Activated T-cell treated with anti-CD3 and anti-CD28 coated beads for 24 hours (primary cell): ENCODE measurements at places on chromosomes 6 and 20.

DNA sequence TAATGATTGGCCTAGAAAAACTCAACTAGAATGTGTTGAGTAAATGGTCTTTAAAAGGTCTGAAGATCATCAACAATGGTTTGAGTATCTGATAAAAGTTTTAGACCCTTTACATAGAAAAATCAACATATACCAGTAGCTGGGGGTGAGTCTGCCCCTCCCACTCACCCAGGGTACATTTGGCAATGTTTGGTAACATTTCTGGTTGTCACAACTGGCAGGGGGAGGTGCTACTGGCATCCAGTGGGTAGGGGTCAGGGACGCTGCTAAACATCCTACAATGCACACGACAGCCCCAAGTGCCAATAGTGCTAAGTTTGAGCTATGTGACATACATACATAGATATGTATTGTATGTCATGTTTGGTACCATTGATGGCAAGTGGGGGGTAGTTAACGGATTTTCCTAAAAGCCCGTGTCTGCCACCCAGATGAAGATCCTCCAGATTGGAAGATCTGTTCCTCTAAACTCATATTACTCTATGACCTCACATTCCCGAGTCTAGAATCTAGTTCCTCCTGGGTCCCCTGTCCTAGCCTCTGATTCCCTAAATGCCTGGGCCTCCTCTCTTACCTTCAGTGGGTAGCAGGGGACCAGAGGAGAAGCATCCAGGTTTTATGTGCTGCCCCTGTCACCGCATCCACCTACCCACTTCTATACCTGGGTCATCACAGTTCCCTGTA lies 2.5 kb upstream of the MMP9 start:
- DNase-seq: no peak

- no peak for DNase-seq
Measured at GRCh38 chr6:69096681-69097080, 461.6 kb downstream of the ADGRB3 start.

DNA sequence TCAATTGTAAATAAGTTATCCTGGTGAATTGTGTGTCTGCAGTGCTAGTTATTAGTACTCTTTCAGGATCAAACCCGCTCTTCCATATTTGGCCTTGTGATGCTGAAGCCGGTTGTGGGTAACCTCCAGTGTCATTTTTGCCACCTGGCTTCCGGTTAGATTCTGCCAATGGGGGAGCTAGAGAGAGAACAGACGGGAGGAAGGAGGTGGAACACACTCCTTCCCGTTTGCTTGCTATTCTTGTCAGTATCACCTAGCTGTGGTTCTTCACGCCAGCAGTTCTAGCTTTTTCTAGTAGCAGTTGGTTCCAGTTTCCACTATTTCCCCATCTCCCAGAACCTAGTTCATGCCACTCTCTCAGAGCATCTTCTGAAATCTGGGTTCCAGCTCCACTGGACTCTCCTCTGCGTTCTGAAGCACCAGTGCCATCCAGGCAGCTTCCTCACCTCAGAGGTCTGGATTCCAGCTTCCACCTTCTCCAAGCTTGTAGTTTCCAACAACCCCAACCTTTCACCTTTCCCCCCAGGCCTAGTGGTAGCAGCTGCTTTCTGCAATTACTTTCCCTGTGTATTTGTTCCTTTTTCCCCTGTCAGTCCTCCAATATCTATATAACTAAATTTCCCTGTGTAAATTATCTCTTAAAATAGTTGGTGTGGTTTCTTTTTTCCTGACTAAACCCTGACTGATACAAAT lies 46.9 kb upstream of the LOC128125822 start:
- no peak for DNase-seq

- no peak for DNase-seq
Measured at GRCh38 chr6:170074435-170074834, 216.4 kb downstream of the DLL1 start.

- DNase-seq: no peak
Measured at GRCh38 chr6:152418551-152418950, 218.6 kb downstream of the SYNE1 start.

GRCh38 chr6:26360451-26361416 lies 4.3 kb upstream of the BTN3A2 start:
- DNase-seq: no peak
